Stimulated activated CD4-positive, alpha-beta T cell treated with anti-CD3 and anti-CD28 coated beads, Interleukin-15, amount 100 ng/mL, for 24 hours (primary cell): ENCODE measurements at places on chromosomes 7 and 10.

- DNase-seq: no peak
Observed at GRCh38 chr7:152467225-152467624, 31.4 kb upstream of the KMT2C start.

DNA sequence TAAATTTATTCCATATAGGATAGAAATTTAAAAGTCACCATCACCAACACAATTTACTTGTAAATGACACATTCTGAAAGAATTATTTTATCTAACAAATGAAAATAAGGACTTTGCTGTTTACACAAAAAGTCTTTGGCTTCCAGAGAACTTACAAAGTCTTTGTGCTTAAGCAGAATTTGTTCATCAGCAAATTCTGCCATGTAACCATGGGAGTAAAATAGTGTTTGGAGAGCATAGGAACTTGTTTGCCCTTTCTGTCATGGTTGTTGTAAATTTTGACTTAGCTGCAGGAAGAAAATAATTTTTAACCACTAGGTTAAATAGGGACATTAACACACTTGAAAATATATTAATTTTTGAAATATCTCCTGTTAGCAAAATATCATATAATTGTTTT lies 15.2 kb downstream of the FGL2 start:
- no peak for DNase-seq

- DNase-seq: no peak
Observed at GRCh38 chr7:27992097-27992496, 188.5 kb downstream of the JAZF1 start.

DNA sequence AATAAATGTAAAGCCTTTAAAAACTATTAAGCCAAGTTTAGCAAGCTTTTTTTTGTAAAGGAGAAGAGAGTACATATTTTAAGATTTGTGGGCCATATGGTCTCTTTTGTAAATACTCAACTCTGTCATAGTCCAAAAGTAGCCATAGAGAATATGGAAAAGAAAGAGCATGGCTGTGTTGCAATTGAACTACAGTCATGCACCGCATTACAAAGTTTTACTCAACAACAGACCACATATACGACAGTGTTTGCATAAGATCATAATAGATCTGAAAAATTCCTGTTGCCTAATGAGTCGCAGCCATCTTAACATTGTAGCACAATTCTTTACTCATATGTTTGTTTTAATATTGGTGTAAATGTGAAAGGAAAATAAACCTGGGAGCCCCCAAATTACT lies 440.8 kb downstream of the HTR7 start:
- no peak for DNase-seq

DNA sequence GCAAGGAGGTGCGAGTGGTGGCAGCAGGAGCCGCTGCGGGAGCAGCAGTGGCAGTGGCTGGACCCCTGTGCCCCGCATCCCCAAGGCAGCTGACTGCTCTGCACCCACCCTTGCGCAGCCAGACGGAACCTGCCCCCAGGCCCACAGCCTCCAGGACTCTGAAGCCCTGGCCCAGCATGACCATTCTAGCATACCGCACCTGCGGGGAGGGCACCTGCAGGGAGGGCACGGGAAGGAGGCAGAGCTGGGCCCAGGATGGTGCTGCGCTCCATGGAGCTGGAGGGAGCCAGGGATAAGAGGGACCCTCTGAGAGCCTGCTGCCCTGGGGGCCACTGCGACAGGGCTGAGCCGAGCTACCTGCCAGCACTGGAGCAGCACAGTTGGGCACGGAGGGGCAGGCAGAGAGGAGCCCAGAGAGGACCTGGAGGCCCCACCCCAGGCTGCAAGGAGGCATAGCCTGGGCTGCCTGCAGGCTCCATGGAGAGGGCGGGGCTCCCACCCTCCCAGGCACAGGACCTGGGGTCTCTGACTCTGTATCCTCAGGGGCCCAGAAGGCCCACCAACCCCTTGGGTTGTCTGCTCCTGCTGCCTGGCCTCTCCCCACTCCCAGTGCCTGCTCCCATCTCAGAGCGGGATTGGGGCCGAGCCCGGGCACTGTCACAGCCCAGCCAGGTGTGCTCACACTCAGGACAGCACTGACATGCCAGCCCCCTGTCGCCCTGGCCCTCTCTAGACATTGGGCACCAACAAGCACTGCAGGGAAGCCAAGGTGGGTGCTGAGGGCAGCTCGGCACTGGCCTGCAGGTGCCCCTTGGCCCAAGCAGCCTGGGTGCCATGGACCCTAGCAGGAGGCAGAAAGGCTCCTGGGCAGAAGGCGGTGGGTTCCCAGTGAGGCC lies 87.6 kb downstream of the HTR7 start:
- no peak for DNase-seq

- DNase-seq: no peak
Observed at GRCh38 chr10:24715246-24715769, 8.4 kb downstream of the ARHGAP21 start.

DNA sequence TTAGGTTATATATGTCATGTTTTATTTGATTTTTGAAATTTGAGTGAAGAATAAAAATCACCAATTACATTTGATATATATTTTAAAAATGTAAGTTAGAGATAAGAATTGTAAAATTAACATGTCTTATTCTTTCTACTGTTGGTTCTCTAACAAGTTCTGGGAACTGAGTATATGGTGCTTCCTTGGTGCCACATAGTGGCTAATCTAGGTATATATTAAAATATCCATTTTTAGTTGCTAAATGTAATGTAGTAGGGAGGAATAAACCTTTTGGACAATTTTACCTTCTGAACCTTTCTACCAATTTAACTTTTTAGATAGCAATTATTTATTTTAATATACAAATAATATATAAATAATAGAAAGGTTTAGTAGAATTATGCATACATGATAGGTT lies 17.5 kb downstream of the CFAP69 start:
- no peak for DNase-seq

GRCh38 chr7:135389971-135390370 lies 119.9 kb downstream of the CNOT4 start:
- no peak for DNase-seq

DNA sequence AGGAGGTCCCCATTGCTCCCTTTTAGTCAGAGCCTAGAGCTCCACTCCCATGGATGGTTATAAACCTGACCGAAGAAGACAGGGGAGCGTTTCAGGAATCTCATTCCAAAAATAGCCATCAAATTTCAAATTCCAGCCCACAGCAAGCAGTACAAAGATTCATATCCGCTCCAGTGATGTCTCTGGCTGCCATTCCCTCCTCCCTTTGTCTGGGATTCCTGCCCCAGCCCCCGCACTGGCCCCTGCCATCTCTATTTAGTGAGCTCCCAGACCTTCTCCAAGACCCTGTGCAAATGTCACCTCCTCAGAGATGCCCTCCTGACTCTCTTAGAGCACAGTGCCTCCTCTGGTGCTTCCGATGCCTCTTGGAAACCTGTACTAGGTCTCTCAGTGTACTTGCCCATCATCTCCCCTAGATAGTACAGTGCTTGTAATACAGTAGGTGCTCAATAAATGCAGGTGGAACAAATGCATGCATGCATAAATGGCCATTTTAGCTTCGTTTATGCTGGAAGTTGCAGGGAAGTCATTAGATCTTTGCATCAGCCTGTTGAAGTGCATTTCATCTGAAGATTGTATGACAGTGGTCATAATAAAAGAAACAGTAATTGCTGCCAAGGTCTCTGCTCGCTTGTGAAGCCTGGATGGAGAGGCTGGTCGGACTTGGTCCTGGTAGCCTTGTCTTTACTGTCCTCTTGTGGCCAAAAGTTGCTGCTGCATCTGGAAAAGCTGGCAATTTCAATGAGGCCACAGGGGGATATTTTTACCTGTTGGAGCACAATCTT lies 32.0 kb upstream of the HABP2 start:
- DNase-seq: peak; percentile 40
